Activated CD8-positive, alpha-beta memory T cell treated with anti-CD3 and anti-CD28 coated beads, Interleukin-2, amount 50 U/mL, for 4 hours (primary cell): ENCODE measurements at places on chromosomes 12 and 14.

- no peak for DNase-seq
These were observed 100.7 kb downstream of the RPL10L start for GRCh38 chr14:46550836-46551235.

DNA sequence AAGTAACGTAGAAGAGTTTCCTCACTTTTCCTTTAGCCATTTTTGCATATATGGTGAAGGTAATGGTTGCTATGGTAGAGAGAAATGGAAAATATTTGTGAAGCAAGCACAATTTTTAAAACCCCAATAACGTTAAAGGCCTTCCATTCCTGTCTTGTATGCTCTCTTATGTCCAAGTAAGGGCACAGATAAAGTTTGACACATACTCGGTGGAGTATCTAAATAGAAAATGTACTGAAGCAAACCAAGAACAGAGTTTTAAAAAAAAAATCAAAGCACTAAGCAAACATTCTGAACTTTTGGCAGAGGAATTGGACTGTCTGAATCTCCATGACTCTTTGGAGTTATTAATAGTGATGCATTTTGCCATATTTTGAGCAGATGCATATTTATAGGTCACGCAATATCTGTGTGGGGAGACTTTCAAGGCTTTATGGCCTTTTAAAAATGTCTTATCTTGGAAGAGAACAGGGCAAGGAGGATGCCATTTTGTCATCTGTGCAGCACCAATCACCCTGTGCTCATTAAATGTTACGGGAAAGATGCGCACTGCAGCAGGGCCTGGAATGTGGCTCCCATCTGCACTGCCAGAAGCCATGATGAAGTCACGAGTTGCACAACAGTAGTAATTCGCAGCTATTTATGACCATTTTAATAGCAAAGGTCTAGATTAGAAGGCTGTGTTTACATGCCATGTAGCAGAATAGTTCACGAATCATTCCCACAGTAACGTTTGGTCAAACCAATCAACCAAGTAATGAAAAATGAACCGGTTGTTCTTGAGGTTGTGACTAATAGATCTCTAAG, 23.3 kb upstream of the AMIGO2 start:
- DNase-seq, result no peak

GRCh38 chr12:89497005-89497404, 27.6 kb downstream of the GALNT4 start:
- no peak for DNase-seq

- no peak for DNase-seq
These were observed 15.7 kb downstream of the CAPZA3 start for GRCh38 chr12:18753481-18754123.

GRCh38 chr14:63273717-63274655, 44.7 kb downstream of the GPHB5 start:
- no peak for DNase-seq

GRCh38 chr14:35339761-35340406, 47.7 kb downstream of the PSMA6 start:
- DNase-seq, result no peak

DNA sequence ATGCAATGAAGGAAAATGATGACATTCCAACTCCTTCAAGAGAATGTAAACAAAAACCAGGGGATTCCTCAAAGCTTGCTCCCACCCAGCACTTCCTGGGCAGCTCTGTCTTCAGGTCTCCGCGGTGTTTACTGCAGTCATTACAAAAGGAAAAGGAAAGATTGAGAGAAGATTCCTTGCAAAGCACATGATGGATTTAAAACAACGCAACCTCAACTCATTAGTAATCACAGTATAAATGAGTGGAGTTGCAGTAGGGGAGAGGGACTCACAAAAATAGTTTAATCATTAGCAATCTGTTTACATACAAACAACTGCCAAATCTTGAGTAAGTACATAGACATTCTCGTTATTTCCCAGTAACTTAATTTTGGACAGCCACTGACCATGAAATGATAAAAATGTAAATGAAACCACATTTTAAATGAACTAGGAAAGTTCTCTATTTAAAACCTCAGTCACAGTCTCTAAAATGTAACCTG, 49.7 kb upstream of the OVCH1 start:
- no peak for DNase-seq

DNA sequence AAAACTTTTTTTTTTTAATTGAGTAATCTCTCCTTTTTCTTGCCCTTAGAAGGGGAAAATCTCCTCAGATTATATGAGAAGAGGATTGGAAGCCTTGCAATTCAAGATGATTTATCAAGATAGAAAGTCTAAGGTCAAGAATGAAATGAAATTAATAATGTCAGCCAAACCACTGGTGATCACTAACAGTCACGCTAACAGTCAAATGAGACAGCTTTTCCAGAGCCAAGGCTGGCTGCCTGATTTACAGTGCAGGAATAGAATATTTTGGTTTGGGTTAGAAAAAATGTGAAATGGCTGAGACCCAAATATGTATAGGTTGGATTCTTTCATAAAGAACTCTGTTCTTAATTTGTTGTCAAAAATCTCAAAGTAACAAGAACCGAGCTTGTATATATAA, 204.3 kb downstream of the PPM1H start:
- no peak for DNase-seq

- DNase-seq, result no peak
These were observed 148.1 kb downstream of the TSPAN9 start for GRCh38 chr12:3225154-3225795.

GRCh38 chr12:59844750-59845149, 248.9 kb downstream of the SLC16A7 start:
- DNase-seq, result no peak

GRCh38 chr12:27814851-27815591, 35.0 kb upstream of the MANSC4 start:
- DNase-seq, result no peak

DNA sequence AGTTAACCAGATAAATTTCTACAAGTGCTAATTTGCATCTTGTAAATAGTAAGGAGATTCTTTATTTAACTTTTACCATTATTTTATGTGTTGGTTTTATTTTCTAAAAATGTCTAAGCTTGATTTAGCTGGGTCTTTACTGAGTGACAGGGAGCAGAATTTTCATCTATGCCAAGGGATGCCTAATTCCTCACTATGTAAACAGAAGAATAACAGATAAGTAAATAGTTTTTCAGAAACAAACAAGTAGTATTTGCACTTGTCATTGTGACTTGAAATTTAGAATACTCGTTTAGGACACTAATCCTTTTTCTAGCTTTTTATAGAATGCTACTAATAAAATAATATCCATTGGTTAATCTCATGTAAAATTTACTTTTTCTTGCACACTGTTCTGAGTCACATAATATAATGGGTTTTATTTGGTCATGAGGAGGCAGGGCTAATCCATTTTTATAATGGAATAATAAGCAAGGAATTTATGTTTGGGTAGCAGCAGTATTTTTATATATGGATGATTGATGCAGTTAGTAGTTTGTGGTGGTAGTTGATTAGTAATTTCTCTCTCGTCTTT, 746.5 kb downstream of the SLC6A15 start:
- no peak for DNase-seq

DNA sequence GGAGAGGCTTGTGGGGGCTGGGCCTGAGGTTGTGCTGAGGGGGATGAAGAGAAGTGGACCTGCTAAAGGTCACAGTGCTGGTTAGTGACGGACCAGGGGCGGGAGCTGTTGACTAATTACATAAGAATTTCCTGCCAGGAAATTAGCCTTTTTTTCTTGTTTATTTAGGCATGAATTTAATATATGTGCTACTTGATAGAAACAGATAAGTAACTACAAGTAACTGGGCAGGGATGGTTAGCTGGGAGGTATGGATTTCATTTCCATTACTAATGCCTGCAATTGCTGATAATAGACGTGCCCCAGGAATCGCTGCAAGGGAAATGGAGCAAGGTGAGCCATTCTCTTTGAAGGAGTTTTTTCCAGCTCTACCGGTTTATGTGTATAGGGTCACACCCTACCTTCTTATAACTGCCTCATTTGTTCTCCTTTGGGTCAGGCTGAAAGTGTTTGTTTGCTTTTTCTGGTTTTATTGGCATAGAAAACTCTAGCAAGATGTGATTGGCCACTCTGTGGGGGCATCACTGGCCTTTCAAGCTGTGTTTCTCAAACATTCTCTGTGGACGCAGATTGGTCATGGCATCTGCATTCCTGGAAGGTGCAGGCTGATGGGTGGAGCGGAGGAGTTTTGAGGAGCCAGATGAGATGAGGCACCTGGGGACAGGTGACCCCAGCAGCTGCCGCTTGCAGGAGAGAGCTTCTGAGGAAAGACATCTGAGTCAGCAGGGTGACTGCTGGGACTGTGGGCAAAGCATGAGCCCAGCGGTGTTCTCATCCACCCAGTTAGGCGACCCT, 19.0 kb upstream of the GPRC5A start:
- no peak for DNase-seq

GRCh38 chr14:68658029-68658509, 134.8 kb downstream of the ZFP36L1 start:
- DNase-seq, result no peak

DNA sequence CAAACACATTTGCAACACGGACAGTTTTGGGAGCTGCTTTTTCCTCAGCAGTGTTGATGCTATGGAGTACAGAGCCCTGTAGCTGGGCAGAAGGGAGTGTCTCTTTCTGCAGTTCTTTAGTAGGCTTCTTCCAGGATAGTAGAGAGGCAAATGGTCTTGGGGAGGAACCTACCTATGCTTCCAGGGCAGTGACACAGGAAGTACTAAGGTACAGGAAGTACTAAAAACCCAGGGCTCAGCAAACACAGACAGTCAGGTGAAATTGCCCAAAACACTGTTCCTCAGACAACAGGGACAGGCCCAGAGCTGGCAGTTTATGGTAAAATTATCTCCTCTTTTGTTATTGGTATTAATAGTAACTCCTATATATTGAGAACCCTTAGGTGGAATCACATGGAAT, 217.6 kb downstream of the TTC8 start:
- DNase-seq, result no peak

GRCh38 chr14:92263681-92264080, 59.3 kb upstream of the SLC24A4 start:
- no peak for DNase-seq

DNA sequence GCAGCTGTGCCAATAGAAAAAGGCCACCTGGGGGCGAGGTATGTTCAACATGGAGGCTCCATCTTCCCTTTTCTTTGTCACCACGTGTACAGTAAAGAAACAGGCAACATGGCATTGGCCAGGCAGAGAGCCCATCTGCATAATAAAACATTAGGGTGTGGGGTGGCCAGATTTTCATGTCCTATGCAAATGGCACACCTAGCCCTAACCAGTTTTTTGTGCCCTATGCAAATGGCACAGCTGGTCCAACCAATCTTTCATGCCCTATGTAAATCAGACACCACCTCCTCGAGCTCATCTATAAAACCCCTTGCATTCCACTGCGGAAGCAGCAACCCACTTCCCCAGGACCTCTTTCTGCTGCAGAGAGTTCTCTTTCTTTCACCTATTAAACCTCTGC, 149.1 kb upstream of the RGS6 start:
- DNase-seq, result no peak

DNA sequence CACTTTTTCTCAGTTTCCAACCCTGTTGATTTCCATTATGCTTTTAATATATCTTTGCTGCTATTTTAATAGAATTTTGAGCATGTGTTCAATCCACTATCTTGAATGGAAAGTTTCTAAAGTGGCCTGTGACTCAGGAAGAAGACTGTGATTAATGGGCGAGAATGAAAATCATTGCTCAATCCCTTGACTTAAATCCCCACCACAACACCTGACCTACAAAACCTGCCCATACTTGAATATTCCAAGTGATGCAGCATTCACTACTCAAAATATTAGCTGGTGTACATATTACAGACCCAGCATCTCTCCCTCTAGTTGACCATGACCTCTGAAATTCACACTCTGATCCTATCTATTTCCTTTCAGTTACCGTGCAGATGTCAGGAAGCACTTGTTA, 1.3 kb upstream of the OAS3 start:
- DNase-seq, result no peak

- DNase-seq, result no peak
These were observed 4.2 kb downstream of the DENND5B start for GRCh38 chr12:31586728-31587127.

GRCh38 chr12:13573698-13574321, 377.3 kb downstream of the EMP1 start:
- no peak for DNase-seq

DNA sequence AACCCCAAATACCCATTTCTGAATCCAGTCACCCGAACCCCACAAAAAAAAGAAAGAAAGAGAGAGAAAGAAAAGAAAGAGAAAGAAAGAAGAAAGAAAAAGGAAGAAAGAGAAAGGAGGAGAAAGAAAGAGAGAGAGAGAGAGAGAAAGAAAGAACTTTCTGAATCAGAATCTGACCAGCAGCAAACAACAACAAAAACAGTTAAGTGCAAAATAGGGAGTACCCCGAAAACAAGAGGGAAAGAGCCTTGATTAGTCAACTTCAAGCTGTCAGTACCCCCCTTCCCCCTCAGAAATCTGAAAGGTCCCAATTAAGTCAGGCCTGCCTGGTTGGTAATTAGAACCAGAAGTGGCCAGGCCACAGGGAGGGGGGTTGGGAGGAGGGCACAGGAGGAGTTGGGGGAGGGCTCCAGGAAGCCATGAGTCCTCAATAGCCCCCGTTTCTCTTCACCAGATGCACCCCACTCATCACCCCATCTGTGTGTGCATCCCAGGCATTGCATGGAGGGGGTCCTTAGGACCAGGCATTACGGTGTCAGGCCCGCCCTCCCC, 9.8 kb downstream of the RARG start:
- DNase-seq, result no peak

DNA sequence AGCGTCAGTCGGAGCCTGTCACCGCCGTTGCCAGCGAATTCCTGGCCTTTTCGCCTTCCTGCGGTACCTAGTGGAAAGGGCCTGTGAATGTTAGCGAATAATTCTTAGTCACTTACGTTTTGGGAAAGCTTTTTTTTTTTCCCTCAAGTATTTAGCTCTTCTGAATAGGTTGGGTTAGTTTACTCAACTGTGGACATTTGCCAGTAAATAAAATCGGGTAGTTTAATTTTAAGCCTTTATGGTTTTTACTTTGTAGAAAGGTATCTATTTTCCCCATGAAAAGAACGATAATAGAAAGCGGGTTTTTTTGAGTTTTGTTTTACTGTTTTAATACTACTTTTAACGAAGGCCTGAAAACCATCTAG, 1.7 kb downstream of the YY1 start:
- DNase-seq, result no peak

- no peak for DNase-seq
These were observed 545 bp upstream of the GALNT9 start for GRCh38 chr12:132329720-132330548.

GRCh38 chr12:59689776-59690175, 93.9 kb downstream of the SLC16A7 start:
- no peak for DNase-seq

GRCh38 chr12:1562813-1563407, 31.5 kb downstream of the FBXL14 start:
- DNase-seq, result no peak

- DNase-seq, result no peak
These were observed 404.8 kb downstream of the ATP23 start for GRCh38 chr12:58346032-58346632.

- DNase-seq, result no peak
These were observed 81.9 kb upstream of the ATF7IP start for GRCh38 chr12:14283489-14284144.
